ENCODE measurements at places on chromosomes 16 and 17. TPM values are rescaled to one million over a fixed set of nuclear protein-coding genes. Genes with fewer than 3 reads are reported as not detected.

ACSM2B gene
- not detected for total RNA-seq

OR3A2 gene
- 0.67 TPM for total RNA-seq

AARSD1 gene
- 53.0 TPM for total RNA-seq

WBP2 gene
- total RNA-seq = 87.1 TPM

ZG16B gene
- not detected for total RNA-seq

SLC16A13 gene
- 11.9 TPM for total RNA-seq

WNT9B gene
- not detected for total RNA-seq

MMP15 gene
- 17.3 TPM for total RNA-seq

RNF135 gene
- total RNA-seq = 13.3 TPM

OSGIN1 gene
- total RNA-seq = 3.3 TPM

TEKT5 gene
- 0.33 TPM for total RNA-seq

CCDC144A gene
- total RNA-seq = 22.7 TPM

TK1 gene
- total RNA-seq = 7.7 TPM

HEATR9 gene
- total RNA-seq = not detected

KIF2B gene
- not detected for total RNA-seq

GRAPL gene
- not detected for total RNA-seq

DUXB gene
- not detected for total RNA-seq

ADAM11 gene
- total RNA-seq = 0.17 TPM

CACNG3 gene
- not detected for total RNA-seq

CRISPLD2 gene
- 0.83 TPM for total RNA-seq

MFAP4 gene
- total RNA-seq = 0.33 TPM

G6PC1 gene
- not detected for total RNA-seq

CACNA1G gene
- total RNA-seq = 0.09 TPM

KCNH6 gene
- total RNA-seq = not detected

Measured in mammary epithelial cell (primary cell).